Thyroid gland (tissue), 4 donors: ENCODE measurements at places on chromosomes 1 and 21. TPM values are rescaled to one million over a fixed set of nuclear protein-coding genes. Genes with fewer than 3 reads are reported as not detected.
A peak's percentile ranks its signal among the peaks of the same experiment; 100 is the strongest.

The GJA9 gene
- not detected for total RNA-seq

The XCL1 gene
- total RNA-seq: not detected

- H3K27ac ChIP-seq: peak overlapping the region; percentile 82
- H3K36me3 ChIP-seq: no peaks in the 10 kb centered on the region
- DNase-seq: peak; percentile 96
- H3K27me3 ChIP-seq: no peaks in the 10 kb centered on the region
- H3K4me3 ChIP-seq: no peak overlapping the region
Measured at GRCh38 chr1:31568895-31569595, 7.3 kb upstream of the TINAGL1 start.

DNA sequence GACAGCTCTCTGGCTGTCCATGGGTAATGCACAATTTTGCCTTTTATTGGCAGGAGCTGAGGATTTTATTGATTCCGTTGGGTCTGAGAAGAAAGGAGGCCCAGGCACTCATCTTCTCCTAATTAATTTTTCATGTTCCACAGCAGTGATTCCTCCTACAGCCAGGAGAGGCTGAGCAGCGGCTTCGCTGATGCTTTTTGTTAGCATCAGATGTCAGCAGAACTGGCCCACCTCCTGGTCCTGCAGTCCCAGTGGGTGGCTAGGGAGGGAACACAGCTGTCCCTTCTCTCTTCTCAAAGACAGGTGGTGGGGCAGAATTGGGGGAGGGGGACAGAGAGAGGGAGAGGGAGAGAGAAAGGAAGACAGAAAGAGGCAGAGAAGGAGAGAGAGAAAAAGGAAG is 5.7 kb downstream of the MT1HL1 start:
- H3K27ac ChIP-seq: peak overlapping the region; percentile 74
- H3K27me3 ChIP-seq: no peaks in the 10 kb centered on the region
- no peak overlapping the region for H3K4me3 ChIP-seq
- DNase-seq: no peak
- H3K36me3 ChIP-seq: no peaks in the 10 kb centered on the region

DNA sequence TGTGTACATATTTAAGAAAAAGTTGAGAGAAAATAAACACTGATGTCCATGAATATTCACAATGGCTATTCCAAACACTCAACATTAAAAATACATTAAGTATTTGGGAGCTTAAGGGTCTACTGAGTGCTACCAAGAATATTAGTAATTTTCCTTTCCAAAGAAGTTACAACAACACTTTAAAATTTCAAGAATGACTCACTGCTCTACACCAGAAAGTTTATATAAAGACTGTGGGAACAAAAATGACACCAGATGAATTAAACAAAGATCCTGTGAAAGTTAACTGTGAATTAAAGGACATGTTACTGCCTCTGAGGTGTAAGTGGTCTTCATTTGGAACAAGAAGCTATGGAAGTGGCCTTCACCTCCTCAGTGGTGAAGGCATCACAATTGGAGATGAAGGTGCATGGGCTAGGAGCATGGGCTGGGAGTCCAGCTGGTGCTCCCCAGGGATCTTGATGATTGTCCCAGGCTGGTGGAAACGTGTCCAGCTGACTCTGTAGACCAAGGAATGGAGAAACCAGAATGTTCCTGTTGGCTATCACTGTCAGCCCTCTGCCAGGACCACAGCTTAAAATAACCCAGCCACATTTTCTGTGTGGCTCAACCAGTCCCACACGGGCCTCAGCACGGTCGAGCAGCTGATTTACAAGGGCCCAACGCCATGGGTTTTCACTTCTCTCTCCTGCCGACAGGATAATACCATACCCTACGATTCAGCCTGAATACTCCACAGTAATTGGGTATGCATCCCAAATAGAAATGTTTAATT is 28.8 kb downstream of the TAF5L start:
- H3K27ac ChIP-seq: peak overlapping the region; percentile 73
- peaks cover 19% of the 10 kb centered on the region for H3K36me3 ChIP-seq
- H3K27me3 ChIP-seq: no peaks in the 10 kb centered on the region

GRCh38 chr1:146032631-146033219 is 11.2 kb upstream of the HJV start:
- H3K27me3 ChIP-seq: no peaks in the 10 kb centered on the region
- DNase-seq: no peak
- H3K4me1 ChIP-seq: peaks cover 4% of the 10 kb centered on the region
- no peaks in the 10 kb centered on the region for H3K36me3 ChIP-seq
- H3K27ac ChIP-seq: no peak overlapping the region

- H3K27ac ChIP-seq: peak overlapping the region; percentile 86
- H3K4me3 ChIP-seq: no peak overlapping the region
- peak; percentile 48 for DNase-seq
- no peaks in the 10 kb centered on the region for H3K36me3 ChIP-seq
Measured at GRCh38 chr1:93690921-93691789, 9.5 kb upstream of the BCAR3 start.

DNA sequence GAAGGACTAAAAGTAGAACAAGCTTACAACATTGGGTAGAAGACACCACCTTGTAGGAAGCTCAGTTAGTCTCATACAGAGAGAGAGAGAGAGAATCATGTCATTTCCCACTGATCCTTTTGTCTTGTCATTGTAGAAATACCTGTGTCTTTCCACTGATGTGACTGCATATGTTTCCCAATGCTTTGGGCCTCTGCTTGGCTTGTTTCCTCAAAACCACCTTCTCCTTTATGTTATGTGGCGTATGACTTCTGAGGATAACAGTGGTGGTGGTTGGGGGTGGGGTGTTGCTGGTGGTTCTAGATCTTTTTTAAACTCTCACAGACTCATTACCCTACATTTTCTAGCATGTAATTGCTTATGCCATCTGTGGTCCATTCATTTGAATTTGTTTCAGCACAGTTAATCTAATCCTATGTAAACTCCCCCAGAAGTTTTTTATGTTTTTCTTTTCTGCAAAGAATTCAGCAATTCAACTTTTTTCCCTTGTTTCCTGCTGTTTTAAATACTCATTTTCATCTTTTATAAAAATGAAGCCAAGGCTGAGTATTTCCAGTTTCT is 9.3 kb downstream of the RGL1 start:
- no peaks in the 10 kb centered on the region for H3K36me3 ChIP-seq
- H3K4me1 ChIP-seq: no peaks in the 10 kb centered on the region
- H3K4me3 ChIP-seq: no peak overlapping the region
- no peaks in the 10 kb centered on the region for H3K27me3 ChIP-seq
- no peak for DNase-seq

DNA sequence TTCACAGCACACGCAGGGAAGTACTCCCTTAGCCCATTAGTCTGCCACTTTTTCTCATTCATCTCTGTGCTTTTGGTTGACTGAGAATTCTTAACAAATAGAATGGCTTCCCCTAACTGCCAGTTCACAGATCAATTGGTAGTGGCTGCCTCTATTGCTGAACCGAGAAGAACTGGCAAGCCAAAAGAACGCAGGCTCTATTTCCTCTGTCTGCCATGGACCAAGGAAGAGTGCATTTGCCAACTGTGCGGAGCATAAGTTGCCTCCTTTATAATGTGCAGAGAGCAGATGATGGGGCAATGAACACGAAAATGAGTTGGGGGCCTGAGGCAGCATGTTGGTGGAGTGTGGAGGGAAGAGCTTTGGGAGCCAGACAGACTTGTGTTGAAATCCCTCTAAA is 483.1 kb upstream of the CAMK1G start:
- no peaks in the 10 kb centered on the region for H3K36me3 ChIP-seq
- no peak for DNase-seq
- no peaks in the 10 kb centered on the region for H3K4me1 ChIP-seq
- H3K27me3 ChIP-seq: no peaks in the 10 kb centered on the region
